ENCODE measurements at places on chromosomes 3 and 15.

- DNase-seq = no peak
Observed at GRCh38 chr3:49351521-49352011, 6.6 kb downstream of the GPX1 start.

- no peak for DNase-seq
Observed at GRCh38 chr3:34955680-34956079, 683.6 kb upstream of the ARPP21 start.

DNA sequence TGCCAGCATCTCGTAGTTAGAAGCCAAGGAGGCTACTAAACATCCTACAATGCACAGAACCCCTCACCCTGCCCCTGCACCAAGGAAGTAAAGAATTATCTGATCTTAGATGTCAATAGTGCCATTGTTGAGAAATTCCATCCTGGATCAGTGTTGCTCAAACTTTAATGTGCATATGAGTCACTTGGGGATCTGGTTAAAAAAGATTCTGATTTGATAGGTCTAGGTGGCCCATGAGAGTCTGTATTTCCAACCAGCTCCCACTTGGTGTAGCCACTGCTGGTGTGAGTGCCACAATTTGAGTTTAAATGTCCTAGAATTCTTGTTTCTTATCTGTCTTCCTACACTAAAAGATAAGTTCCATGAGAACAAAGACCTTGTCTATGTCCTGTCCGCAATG, 43.7 kb downstream of the TMEM45A start:
- DNase-seq = no peak

- DNase-seq = no peak
Observed at GRCh38 chr3:43950775-43951174, 260.0 kb downstream of the ABHD5 start.

GRCh38 chr3:40452562-40452875, 4.6 kb upstream of the RPL14 start:
- DNase-seq = no peak

Measured in GM20000 (cell line).